ENCODE measurements at places on chromosomes 11 and 22.

GRCh38 chr22:47356511-47357011, 594.1 kb downstream of the TBC1D22A start:
- DNase-seq, result no peak

- DNase-seq, result no peak
These were observed 8.5 kb upstream of the P2RY6 start for GRCh38 chr11:73263640-73264039.

DNA sequence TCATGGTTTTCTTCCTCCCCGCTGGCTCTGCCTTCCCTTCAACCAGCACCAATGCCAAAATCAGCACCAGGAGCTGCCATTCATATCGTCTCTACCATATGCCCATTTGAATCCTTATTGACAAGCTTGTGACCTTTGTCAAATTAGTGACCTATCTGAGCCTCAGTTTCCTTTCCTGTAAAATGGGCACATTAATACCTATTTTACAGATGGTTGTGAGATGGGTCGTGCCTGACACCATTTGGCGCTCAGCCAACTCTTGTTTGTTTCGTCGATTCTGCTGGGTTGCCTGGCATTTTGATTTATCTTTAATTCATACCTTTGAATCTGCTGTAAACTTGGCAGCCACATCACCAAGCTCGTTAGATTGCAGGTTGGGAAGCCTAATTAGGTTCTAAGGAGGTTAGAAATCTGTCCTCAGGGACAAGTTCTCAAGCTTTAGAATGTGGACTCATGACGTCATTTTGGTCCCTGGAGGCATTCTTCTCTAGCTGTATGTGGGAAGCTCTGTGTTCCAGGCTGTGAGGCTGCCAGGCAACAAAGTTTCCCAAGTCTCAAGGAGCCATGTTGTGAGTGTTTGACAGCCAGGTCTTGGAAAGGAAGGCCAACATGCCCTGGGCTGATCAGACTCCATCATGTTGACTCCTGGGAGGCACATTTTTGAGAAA, 61.0 kb downstream of the RPS6KA4 start:
- DNase-seq, result no peak

DNA sequence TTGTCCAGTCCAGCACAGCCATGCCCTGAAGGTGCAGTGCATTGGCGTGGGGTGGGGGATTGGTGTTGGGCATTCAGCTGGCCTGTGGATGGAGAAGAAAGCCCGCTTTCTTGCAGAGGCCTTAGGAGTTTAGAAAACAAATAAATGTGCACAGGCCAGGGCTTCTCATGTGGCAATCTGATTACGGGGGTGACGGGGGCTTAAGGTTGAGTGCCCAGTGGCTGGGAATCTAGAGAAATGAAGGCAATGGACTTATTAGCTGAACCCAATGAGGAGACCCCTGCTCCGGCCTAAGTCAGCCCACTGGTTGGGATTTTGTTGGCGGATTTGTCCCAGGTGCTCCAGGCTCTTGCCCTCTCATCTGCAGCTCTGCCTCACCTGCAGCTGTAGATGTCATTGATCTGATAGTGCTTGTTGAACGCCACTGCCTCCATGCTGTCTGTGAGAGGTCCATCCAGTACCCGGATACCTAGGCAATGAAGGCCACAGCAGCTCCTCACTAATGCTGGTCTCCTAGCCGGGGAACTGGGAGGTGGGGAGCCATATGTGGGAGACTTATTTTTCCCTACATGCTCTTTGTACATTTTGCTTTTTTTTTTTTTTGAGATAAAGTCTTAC, 6.2 kb downstream of the PCSK7 start:
- DNase-seq, result no peak

GRCh38 chr22:20641198-20641892, 132.6 kb upstream of the SERPIND1 start:
- DNase-seq, result no peak

GRCh38 chr11:120372296-120372695, 36.1 kb downstream of the ARHGEF12 start:
- no peak for DNase-seq

GRCh38 chr11:107669191-107669740, 42.6 kb downstream of the SLN start:
- no peak for DNase-seq

- DNase-seq, result no peak
These were observed 127.0 kb downstream of the TRPC6 start for GRCh38 chr11:101456812-101457211.

- no peak for DNase-seq
These were observed 87.2 kb downstream of the ZNF280B start for GRCh38 chr22:22421392-22421791.

DNA sequence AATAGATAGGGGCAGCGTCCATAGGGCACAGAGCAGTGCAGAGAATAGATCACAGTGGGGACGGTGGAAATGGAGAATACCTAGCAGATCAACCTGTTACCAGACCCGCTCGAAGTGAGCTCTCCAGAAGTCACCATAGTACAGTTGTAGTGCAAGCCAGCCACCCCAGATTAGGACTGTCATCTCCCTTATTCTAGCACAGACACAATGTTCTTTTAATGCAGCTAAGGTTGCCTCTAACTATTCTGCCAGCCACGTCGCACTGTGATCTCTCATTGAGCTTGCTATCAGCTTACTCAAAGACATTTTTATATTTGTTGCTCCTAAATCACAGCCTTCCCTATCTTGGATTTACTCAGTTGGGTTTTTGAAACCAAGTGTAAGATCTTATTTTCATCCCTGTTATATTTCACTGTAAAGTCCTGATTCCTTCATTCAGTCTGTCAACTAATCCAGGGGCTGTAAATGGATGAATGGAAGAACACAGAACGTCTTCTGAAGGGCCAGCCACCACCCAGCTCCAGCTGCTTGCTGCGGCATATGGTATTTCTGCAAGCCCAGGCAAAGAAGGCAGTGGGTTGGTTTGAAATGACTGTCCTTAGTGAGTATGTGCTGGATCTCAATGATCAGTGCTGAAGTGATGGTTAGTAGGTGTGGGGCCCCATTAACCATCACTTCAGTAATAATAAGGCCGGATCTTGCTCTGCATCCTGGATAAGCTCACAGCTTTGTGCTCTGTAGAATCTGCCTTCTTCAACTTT, 3.4 kb downstream of the PARVA start:
- DNase-seq, result no peak

- DNase-seq, result no peak
These were observed 64.2 kb downstream of the HIPK3 start for GRCh38 chr11:33321422-33321821.

- no peak for DNase-seq
These were observed 48.6 kb upstream of the OLFML1 start for GRCh38 chr11:7436657-7437056.

GRCh38 chr11:40435344-40435743, 1024.1 kb downstream of the LRRC4C start:
- DNase-seq, result no peak

- no peak for DNase-seq
These were observed 669 bp upstream of the GAL3ST1 start for GRCh38 chr22:30574997-30575671.

DNA sequence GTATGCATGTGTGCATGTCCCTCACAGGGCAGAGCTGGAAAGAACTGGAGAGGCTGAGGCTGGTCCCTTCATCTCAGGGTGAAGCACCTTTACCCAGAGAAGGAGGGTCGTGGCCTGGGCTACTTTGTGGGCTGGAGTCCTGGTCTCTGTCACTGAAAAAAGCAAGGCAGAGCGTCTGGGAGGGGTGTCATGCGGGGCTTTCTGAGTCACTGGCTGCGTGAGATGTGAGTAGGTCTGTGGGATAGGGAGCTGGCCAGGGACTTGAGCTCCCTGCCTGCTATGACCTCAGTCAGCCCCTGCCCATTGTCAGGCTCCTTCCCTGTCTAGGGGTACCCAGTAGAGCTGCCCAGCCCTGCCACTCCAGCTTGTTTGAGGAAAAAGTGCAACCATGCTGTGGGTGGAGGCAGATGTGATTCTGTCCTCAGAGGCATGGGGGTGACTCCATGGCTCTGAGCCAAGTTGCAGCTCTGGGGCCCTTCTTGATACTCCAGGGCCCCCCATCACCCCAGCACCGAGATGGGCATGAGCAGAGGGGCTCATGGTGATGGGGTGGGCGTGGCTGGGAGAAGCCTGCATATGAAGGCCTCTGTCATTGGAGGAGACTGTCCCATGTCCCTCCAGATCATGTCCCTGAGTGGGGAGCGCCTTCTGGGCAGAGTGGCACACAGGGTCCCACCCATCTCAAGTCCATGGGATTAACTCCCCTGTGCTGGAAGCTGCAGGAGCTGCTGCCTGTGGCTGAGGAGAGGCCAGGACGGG, 27.8 kb downstream of the KCNQ1 start:
- no peak for DNase-seq

DNA sequence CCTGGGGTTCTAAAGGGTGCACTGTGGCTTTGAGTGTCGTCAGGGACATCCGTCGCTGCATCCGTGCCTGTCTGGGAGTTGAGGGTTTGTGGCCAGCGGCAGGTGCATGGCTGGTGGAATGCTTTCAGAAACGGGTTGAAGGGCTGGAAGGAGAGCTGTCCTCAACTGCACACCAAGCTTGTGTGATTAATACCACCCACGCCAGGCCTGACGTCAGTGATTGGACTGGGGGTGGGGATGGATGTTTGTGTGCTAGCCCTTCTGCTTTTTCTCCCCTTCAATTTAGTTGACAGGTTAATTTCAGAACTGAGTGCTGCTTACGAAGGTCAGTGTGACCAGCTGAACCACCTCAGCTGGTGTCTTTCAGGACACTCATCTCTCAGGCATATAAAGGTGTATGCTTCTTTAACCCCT, 3.2 kb upstream of the GAB2 start:
- DNase-seq, result no peak

DNA sequence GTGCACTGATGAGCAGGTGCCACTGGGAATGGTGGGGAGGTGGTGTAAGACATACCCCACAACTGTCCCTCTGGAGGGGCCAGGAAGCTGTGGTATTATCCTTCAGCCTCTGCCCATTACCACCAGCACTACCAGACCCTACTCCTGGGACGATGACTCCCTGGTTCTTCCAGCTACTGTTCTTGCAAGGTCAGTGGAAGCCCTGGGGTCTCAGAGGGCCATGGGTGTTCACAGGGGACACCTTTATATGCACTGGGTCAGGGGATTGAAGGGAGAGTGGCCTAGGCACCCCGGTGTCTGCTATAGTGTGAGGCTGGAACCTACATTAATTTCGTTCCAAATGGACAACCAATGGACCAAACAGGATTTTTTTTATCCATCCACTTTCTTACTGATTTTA, 102.1 kb downstream of the RPS6KA4 start:
- DNase-seq, result no peak

GRCh38 chr11:36035999-36036398, 92.1 kb downstream of the LDLRAD3 start:
- DNase-seq, result no peak

DNA sequence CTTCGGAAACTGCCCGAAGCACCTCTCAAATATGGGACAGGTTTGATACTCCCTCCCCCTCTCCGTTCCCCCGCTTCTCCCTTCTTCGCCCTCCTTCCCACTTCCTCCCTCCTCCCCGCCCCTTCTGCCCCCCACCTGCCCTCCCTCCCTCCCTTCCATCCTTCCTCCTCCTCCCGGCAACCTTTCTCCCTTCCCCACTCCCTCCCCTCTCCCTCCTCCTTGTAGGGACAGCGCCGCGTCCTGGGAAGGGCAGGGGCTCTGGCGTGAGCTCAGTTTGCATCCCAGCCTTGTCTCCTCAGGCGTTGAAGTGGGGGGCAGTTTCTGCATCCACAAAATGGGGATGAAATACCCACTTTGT, 6.1 kb upstream of the NFAM1 start:
- DNase-seq, result no peak

- no peak for DNase-seq
These were observed 10.2 kb downstream of the YPEL4 start for GRCh38 chr11:57639321-57640067.

DNA sequence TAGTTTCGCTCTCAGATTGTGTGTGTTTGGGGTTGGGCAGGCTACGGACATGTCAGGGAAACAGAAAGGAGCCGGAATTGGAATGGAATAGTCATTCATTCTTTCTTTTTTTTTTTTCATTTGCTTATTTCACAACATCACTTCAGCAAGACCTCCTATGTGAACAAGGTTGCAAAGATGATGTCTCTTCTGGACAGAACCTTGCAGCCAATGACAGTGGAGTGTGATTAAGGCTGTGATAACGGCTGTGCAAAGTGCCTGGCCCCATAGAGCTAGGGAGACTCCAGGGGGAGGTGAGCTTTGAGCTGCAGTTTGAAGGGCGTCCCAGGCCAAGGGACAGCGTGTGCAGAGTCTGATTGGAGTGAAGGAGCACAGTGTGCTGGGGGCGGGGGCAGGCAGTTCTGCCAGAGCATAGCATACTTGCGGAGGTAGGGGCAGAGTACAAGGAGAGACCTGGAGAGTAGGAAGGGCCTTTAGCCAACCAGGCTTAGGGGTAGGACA, 3.4 kb downstream of the TIGD3 start:
- no peak for DNase-seq

DNA sequence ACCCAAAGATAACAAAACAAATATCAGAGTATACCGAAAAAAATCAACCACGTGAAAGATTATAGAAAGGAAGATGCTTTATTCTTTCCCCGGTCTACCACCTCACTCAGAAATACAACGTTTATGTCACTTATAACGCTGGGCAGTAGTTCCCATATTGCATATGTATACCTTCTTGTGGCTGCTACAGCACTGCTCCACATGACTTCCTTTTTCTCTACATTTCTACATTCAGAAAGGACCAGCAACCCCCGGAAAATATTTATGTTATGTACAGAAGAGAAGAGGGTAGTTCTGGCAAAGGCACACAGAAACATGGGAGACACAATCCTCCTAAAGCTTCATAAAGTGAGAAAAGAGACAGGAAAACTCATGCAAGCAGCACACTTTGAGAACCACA, 56.8 kb downstream of the MTMR2 start:
- DNase-seq, result no peak

DNA sequence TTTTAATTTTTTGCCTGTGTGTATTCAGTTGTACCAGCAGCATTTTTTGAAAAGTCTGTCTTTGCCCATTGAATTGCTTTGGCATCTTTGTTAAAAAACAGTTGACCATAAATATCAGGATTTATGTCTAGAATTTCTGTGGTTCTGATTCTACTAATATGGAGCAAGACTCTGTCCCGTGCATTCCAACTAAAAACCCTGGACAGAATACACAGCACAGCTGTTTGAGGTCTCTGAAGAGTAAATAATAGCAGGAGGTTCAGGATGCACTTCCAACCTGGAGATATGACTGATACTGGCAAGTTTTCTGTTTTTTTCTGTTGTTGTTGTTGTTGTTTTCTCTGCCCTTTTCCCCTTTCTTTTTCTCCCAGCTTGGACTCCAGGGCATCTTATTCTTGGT, 141.9 kb downstream of the TMEM135 start:
- DNase-seq, result no peak

GRCh38 chr11:62817129-62817528, 11.9 kb upstream of the NXF1 start:
- no peak for DNase-seq

DNA sequence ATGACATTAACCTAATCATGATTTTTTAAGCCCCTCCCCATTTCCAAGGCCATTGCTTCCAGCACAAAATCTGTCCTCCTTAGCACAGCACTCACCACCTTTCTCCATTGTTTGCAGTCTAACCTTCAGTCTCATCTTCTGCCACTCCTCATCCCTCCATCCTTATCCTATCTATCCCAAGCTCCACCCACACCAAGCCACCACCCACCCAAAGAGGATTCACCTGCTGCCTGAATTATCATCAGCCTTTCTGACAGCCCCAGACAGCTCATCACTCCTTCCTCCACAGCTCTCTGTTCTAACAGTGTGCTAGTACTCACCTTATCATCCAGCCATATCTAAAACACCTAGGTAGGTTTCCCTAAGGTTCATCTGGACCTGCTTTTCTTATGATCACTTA, 20.7 kb upstream of the SMCO4 start:
- no peak for DNase-seq

All from activated CD8-positive, alpha-beta memory T cell treated with anti-CD3 and anti-CD28 coated beads for 4 hours (primary cell).